GM03348 (cell line): ENCODE measurements at places on chromosomes 5 and 9.

DNA sequence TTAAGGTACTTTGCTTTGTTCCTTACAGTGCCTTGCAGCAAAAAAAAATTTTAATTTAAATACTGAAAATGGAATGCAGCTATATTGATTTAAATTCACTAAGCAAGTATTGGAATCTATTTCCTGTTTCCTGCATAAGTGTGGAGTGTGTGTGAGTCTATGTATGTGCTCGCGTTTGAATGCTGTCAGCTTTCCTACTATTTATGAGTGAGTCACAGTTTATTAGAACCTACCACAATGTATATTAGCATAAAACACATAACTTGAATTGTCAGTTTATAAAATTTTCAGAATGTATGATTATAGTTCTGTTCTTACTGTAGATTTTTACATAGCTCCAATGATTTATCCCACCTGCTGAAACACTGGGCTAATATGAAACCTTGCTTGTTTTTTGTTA, 302.1 kb downstream of the NR2F1-AS1 start:
- DNase-seq, result no peak

GRCh38 chr9:91546574-91546973, 122.9 kb upstream of the NFIL3 start:
- DNase-seq, result peak; percentile 75

DNA sequence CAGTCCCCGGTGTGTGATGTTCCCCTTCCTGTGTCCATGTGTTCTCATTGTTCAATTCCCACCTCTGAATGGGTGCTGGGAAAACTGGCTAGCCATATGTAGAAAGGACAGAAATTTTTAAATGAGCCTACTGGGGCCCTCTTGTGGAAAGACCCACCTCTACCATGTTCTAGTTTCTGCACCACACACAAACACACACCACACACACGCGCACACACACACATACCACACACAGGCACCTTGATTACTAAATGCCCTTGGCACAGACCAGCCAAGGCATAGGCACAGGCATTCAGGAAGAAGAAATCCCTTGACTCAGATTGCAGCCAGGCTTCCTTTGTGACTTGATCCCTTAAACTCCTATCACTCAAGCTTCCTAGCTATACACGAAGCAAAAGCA, 60.5 kb downstream of the SIL1 start:
- DNase-seq, result peak; percentile 11

- DNase-seq, result no peak
Observed at GRCh38 chr5:67355120-67355713, 158.6 kb upstream of the CD180 start.

DNA sequence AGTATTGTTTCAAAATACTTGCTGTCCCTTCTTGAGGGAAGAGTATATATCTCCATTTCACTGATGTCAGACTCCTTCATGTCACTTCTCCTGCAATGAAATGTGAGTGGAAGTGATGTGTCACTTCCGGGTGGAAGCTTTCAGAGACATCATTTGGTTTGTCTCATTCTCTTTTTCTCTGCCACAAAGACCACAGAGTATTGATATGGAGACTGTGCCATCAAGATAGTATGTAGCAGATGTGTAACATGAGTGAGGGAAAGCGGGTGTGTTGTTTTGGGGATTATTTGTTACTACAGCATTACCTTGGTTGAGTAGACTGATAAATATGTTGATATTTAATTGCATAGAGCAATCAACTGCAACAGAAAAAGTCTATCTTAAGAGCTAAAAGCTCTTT, 169.8 kb downstream of the FBXL7 start:
- DNase-seq, result no peak

GRCh38 chr5:153539983-153540382, 49.5 kb downstream of the GRIA1 start:
- no peak for DNase-seq

- DNase-seq, result peak; percentile 15
Observed at GRCh38 chr9:6243746-6244145, 28.1 kb downstream of the IL33 start.

DNA sequence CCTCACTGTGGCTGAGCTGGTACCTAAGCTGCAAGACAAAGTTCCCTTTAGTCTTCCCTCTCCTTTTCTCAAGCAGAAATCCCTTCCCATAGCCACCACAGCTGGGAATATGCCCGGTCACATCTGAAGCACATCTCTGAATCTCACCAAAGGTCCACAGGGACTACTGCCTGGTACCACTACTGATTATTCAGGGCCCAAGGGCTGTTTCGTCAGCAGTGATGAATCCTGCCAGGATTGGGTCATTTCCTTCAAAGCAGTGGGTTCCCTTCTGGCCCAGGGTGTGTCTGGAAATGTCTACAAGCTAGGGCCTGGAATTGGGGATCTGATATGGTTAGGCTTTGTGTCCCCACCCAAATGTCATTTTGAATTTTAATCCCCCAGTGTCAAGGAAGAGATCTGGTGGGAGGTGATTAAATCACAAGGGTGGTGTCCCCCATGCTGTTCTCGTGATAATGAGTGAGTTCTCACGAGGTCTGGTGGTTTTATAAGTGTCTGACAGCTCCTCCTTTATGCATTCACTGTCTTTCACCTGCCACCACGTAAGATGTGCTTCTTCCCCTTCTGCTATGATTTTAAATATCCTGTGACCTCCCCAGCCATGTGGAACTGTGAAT, 83.2 kb upstream of the FST start:
- DNase-seq, result no peak
